ENCODE measurements at places on chromosomes 13 and 19.

DNA sequence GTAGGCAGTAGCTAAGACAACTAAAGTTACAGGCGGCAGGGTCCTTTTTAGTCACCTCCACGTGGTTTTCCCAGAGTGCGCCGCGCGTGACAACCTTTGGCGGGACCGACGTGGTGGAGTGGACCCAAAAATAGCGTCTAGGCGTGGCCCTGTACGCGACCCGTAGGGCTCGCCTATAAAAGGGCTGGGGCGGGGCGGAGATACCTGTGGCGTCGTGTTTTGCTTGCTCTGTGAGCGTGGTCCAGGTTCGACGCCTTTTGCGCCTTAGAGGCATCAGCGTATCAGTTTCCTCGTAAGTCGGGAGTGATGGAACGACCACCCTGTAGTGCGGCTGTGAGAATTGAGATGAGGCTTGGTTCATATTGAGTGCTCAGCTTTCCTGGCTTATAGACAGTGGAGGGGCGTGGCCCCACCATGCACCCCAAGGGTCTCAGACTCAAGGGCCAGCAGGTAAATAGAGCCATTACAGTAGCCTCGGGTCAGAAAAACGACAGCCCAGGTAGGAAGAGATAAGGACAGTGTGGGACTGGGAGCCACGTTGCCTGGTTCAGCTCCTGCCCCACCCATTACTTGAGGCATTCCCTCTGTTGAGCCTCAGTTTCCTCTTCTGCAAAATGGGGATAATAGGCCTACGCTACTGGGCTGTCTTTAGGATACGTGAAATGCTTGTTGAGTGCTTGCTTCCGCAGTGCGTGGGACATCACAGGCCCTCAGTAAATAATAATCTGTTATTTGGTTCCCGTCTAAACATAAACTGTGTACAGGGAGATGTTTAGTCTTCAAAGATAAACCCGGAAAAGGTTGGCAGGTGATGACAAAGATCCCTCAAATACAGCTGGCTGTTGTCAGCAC is 693 bp upstream of the TMED1 start:
- DNase-seq, result peak; percentile 64

DNA sequence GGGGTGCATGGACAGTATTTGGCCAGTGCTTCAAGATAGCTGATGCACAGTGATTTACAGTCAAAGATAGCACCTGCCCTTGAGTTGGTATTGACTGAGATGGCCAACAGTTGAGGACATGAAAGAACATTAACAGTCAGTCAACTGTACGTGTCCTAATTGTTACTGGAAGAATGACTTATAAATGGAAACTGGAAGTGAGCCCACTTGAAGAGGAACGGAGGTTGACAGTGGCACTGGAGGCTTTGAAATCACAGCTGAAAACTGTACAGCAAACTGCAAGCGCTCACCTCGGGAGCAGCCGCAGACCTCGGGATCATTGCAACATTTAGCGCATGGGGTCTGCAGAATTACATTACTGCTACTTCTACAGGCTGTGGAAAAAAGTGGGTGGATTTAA is 77.1 kb downstream of the GGACT start:
- DNase-seq, result no peak

DNA sequence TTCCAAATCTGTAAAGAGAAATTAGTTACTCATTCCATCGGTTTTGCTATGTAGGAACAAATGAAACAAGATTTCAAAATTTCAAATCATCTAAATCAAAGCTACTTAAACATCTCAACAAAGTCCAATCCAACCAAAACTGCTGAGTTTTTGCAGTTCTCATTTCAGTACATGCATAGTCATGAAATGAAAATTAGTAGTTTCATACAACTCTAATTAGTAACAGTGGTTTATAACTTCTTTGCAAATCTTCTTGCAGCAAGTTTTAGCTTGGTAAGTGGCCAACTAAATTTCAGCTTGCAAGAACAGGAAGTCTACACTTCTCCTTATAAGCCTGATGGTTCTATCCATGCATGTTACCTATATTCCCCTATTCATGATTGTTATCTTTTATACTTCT is 75.6 kb downstream of the SPRY2 start:
- no peak for DNase-seq

DNA sequence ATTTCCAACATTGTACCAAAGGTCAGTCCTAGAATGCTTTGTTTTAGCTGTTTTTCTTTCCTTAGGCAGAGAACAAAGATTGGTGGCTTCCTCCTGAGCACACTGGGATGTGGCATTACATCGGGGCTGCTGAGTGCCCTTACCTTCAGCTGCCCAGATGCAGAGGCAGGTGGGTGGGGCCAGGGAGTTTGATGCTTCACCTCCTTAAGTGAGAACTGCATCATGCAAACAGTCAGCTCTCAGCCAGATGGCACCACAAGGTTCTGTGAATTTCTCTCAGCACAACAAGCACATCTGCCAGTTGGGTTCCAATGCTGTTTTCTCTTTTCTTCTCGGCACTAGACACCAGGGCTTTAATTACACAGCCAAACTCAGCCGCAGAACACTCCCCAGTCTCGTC is 87.4 kb upstream of the UBL3 start:
- DNase-seq, result no peak

DNA sequence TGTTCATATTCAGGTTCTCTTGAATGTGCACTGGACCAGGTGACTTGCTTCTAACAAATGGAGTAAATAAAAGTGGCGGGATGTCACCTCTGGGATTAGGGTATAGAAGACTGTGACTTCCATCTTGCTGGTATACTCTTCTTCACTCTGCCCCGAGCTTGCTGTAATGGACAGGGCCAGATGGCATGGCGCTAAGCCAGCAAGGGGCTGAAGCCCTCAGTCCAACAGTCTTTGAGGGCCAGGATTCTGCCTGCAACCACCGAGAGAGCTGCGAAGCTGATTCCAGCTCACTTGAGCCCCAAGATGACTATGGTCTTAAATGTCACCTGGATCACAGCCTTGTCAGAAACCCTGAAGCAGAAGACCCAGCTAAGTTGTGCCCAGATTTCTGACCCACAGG is 600.0 kb downstream of the FGF9 start:
- no peak for DNase-seq

DNA sequence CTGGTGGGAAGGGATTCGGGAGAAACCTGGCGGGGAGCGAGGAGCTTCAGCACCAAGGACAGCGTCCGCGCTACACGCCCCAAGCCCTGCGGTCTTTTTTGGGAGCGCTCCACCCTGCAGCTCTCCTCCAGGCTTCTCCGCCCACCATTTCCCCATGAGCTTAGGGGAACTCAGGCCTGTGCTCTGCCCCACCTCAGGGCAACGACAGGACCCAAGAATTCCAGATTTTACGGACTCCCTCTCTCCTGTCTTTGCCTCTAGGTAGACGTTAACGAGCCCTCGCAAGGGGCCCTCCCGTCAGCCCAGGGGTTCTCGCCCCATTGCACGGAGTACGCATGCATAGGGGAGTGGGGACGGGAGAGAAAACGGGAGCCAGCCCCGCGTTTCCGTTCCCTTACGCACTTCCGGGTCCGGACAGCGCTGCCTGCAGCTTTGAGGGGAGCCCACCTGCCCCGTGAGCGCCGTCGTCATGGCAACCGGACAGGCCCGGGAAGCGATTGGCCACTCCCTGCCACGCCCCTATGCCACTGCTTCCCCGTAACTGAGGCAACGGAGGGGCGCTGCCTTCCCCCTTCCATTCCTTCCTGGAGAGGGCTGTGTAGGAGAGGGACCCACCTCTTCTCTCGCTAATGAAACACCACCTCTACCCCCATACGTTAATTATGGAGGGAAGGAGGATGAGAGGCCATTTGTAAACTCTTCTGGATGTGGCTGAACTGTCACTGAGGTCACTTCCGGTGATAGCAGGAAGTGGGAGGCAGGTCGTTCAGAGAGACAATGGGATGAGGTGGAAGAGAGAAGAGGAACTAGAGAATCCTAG is 20.8 kb downstream of the NOVA2 start:
- peak; percentile 19 for DNase-seq

GRCh38 chr19:40512473-40513344 is 45.9 kb downstream of the SPTBN4 start:
- DNase-seq, result no peak
